Stimulated activated CD8-positive, alpha-beta memory T cell treated with anti-CD3 and anti-CD28 coated beads, Interleukin-15, amount 100 ng/mL, for 48 hours (primary cell): ENCODE measurements at places on chromosomes 7 and 10.

- DNase-seq, result no peak
Observed at GRCh38 chr10:58969576-58969975, 206.9 kb upstream of the PHYHIPL start.

GRCh38 chr10:107942826-107943225, 778.3 kb upstream of the SORCS1 start:
- no peak for DNase-seq

GRCh38 chr7:126685018-126685573, 567.6 kb downstream of the GRM8 start:
- DNase-seq, result no peak

GRCh38 chr10:89946106-89946505, 244.7 kb downstream of the KIF20B start:
- DNase-seq, result no peak

DNA sequence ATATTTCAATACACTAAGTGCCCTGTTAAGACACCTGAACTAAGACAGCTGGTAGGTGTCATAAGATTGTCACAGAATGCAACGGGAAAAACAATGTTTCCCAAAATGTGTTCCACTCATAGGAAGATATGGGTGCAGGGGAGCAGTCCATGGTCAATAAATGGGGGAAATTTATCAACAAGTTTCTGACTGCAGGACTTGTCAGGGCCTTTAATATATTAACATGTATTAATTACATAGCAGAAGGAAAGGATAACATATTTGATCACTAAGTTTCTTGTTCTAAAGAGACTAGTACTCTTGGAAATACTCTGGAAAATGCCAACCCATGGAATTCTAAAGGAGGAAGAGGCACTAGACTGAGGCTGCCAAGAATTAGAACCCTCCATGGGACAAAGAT, 6.7 kb downstream of the RBP3 start:
- DNase-seq, result no peak

- DNase-seq, result no peak
Observed at GRCh38 chr7:139118234-139118804, 8.8 kb upstream of the ZC3HAV1 start.
